ENCODE measurements at places on chromosomes 1 and 21.

GRCh38 chr1:170063109-170063826, 11.2 kb downstream of the KIFAP3 start:
- no peak for DNase-seq

DNA sequence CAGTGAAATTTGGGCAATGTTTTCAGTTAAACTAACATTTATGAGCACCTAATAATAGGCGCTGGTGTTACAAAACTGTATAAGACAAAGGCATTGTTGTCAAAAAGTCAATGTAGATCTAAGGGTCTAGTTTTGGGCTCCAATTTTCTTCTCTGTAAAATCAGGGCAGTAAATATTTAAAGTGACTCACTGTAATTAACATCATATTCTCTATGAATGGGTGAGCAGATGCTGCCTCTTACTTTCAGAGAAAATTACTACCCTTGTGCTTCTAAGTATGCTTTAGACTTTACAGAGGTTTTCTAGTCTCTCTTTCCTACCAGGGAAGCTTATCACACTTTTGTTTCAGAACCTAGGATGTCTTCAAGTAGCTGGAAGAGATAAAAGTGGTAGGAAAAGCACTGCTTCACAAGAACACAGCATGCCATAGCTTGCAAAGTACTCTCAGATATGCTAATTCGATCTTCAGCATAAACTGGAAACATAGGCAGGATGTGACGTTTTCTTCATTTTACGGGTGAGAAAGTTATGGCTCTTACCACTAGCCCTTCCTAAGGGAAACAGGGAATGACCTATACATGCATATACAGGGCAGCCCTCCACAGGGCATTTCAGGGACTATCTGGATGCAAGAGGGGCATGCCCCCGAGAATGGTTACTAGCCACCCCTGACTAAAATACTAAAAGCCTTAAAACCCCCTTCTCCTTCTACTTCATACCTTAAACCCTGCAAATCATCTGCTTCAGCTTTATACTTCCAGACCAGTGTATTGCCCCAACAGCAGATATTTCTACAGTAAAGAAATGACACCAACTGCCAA, 2.6 kb downstream of the C1orf116 start:
- no peak for DNase-seq

DNA sequence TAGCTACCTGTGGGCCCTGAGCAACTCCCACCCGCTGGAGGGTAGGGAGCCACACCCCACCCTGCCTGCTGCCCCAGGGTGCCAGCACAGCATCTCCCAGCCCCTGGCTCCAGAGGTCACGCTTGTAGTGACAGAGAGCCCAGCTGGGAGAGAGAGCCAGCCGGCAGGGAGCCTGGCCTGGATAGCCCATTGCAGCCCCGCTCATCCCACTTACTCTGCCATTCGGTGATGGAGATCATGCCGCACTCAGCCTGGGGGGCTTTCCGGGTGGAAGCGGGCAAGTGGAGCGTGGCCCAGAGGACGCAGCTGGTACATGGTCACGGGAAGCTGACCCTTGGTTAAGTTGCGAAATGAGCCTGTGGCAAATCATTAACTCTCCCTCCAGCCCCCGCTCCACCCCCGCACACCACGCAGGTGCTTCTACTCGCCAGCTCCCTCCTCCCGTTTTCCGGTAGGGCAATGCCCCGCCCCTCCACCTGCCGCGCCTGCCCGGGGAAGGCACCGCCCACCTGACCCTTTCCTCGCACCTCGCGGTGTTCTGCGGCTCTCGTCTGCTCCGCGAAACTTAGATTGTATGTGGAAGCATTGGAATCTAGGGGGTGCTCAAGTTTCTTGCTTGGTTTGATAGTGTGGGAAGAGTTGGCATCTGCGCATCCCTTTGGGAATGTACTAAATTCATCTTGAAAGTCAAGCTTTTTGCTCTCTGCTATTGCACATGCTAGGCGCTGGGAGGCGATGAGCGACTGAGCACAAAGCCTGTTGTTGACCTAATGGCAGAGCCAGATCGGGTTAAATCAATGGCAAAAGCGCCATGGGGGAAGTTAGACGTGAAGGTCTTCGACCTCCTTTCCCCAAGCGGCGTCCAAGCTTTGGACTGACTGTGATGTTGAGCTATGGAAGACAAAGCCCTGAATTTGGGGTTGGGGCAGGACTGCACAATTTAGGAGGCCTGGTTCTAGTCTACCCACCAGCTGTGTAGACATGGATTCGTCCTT, at the start of gene GOLT1A:
Gene GOLT1A, minus strand, starts transcription at position 321 of the 995 bp plus-strand sequence. Its CDS starts 82 bp downstream, at position 239.
- no peak for DNase-seq

DNA sequence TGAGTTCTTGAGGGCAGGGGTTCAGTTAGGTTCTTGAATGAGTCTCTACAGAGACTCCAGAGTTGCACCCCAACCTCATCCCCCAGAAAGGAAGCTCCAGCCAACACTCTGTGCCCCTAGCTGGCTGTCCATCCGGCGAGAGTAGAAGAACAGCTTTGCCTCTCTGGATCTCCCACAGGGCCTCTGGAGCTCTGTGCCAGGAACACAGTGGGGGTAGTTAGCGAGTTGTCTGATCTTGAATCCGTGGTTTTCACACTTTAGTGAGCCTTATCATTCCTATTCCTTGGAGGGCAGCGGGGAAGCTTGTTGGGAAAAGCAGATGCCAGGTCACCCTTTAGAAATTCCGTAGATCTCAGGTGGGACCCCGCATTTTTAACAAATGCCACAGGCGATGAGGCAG, 45.0 kb downstream of the STUM start:
- DNase-seq = no peak

- no peak for DNase-seq
These were observed 29.5 kb downstream of the DMAP1 start for GRCh38 chr1:44242746-44243145.

DNA sequence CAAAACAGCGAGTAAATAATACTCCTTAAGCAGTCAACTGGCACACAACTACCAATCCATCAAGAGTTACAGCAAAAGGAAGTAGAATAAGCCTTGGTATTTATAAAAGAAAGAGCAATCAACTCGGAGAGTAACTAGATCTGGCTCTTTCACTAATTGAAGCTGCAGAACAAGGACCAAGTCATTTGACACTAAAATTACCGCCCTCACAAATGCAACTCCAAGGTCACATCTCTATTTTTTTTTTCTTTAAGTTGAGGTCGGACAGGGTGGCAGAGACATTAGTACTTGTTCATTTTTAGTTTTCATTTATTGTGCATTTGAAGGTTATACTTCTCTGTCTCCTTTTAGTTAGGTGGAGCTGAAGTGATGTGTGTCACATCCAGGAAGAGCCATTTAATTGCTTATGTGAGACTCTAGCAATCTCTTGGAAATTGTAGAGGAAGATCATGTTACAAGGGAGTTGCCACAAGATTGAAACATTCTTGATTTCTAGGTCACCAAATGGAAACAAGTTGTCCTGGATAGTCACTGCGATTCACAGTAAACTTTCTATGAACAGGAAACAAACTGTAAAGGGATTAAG, 138.1 kb upstream of the ADAMTS5 start:
- no peak for DNase-seq

- no peak for DNase-seq
These were observed 4.4 kb downstream of the FOXD3 start for GRCh38 chr1:63326473-63327380.

DNA sequence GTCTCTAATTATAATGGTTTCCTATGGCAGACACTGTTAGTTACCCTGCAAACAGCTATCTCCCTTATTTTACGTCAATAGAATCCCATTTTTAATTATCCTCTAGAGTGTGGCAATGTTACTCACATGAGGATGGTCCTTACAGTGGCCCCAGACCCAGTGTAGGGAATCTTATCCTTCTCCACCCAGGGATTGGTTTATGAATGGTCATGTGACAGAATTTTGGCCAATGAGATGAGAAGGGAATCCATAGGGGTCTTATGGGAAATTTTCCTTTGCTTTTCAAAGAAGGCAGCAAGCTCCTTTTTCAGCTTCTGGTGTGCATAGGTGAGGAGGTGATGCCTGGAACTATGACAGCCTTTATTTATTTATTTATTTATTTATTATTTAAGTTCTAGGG, 59.0 kb upstream of the HUNK start:
- DNase-seq = no peak

DNA sequence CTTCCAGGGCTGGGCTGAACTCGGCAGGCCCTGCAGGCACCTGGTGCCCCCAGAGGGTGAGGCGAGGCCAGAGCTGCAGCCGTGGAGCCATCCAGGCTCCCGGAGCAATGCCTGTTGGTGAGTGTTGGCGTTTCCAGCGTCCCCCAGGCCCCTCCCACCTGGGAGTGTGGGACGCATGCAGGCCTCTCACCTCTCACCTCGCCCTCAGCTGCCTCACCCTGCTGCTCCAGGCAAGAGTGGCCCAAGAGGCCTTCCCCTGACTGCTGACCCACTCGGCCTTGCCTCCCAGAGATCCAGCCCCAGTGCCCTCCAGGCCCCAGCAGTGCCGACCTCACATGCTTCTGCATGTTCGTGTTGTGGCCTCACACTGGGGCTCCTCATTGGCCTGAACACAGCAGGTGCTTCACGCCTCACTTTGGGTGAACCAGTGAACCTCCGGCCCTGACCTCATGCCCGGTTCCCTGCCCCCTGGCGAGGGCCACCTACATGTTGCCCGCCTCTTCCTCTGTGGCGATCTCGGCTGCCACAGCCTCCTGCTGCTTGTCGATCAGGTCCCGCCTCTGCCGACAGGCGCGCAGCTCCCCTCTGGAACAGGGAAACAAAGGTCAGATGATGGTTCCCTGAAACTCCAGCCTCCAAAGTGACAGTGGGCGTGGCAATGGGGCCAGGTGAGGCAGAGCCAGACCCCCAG, 17.0 kb downstream of the CFAP74 start:
- DNase-seq = no peak

GRCh38 chr1:92797961-92798360, 13.1 kb upstream of the EVI5 start:
- DNase-seq = no peak

DNA sequence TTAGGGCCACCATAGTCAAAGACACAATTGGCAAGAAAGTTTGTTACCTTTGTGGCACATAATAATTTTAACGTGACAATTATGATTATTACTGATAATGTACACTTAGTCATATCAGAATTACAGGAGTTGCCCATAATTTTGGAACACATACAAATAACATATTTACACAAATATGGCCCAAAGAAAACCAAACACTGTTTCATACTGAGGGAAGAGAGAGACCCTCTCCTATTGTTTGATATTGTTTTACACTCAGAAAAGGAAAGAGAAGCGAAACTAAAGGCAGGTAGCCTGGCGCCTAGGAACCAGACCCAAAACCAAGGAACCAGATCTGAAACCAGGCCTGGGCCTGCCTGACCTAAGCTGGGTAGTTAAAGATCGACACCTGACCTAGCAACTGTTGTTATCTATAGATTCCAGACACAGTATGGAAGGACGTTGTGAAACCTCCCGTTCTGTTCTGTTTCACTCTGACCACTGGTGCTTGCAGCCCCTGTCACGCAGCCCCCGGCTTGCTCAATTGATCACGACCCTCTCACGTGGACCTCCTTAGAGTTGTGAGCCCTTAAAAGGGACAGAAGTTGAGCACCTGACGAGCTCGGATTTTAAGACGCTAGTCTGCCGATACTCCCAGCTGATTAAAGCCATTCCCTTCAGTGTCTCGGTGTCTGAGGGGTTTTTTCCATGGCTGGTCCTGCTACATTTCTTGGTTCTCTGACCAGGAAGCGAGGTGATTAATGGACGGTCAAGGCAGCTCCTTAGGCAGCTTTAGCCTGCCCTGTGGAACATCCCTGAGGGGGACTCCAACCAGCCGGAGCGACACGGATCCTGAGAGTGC, 27.9 kb downstream of the C1orf115 start:
- DNase-seq = no peak

GRCh38 chr1:232123775-232124659, 497.4 kb downstream of the DISC1 start:
- DNase-seq = no peak

- peak; percentile 12 for DNase-seq
These were observed 55.3 kb downstream of the NME7 start for GRCh38 chr1:169312084-169312954.

DNA sequence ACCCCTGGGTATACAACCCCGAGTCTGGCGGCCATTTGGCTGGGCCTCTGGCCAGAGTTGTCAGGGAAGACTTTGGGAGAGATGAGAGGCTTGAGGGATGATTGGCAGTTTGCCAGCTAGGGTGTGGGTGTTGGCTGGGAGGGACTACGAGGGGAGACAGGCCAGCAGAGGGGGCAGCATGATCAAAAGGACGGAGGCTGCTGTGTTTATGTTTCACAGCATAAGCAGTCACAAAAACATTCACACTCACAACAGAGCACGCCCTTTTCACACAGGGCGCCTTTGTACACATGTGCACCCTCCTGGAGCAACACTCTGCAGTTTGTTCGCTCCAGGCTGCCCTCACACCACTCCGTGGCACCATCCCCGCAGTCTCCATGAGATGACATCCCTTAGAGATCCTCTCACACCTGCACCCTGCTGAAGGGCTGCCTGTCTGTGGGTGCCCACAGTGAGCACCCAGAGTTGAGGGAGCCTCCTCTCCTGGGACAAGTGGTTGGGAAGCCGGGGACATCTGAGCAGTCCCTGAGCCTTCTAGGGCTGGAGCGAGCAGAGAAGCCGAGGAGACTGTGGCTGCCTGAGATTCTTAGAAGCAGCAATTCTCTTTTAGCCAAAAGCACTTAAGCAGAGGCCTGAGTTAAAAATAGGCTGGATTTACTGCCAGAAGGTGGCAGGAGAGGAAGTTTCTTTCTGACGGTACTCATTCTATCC, 15.4 kb downstream of the EFNA3 start:
- no peak for DNase-seq

- DNase-seq = no peak
These were observed 164.9 kb downstream of the RERE start for GRCh38 chr1:8652467-8653046.

DNA sequence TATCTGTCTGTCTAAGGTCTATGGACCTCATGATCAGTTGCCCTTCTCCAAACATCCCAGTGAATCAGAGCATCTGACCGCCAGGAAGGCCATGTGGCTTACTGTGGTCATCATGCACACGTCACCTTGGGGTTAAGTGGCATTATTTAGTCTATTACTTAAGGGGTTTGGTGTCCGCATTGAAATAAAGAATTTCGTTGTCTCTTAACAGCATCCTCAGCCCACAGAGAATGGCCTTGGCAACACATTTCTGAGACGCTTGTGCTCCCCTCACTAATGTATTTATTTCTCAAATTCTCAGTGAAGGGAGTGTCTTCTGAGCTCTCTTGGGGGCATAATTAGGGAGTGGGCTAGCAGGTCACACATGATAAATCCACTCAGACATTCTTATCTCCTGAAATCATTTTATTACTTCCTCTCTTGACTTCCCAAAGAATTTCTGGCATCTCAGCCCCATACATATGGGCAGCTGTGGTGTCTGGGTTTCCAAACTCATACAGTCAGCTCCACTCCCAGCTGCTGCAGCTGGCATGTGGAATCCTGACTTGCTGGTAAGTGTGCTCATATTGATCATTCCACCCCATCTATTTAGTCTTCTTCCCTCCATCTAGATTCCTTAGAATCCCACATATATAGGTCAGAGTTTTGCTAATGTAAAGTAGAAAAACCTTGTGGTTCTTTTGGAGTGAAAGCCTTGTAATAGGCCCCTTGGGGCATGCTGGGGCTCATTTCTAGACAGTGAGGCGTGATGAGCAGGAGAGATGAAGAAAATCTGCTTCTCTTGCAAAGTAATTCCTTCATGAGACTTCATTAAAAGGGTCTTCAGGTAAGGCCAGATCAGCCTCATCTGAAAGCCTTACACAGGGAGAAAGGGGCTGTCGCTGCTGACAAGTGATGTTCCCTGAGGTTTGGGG, 110.5 kb downstream of the HHAT start:
- no peak for DNase-seq

GRCh38 chr1:74455390-74455789, 57.0 kb downstream of the LRRC53 start:
- DNase-seq = no peak

GRCh38 chr1:42998386-42998785, 39.7 kb upstream of the SLC2A1 start:
- no peak for DNase-seq

Data from stimulated activated CD8-positive, alpha-beta memory T cell treated with anti-CD3 and anti-CD28 coated beads, Interleukin-4, amount 100 ng/mL, for 1 hour (primary cell).